PC-3 (cell line): ENCODE measurements at places on chromosomes 6 and 20. TPM values are rescaled to one million over a fixed set of nuclear protein-coding genes. Genes with fewer than 3 reads are reported as not detected.

CDKAL1 gene
- total RNA-seq = 13.8 and 14.9 TPM in 2 replicates

CALHM4 gene
- total RNA-seq = not detected in 2 replicates

- no peaks in the 10 kb centered on the region for H3K27me3 ChIP-seq
- no peak overlapping the region for H3K27ac ChIP-seq
- no peaks in the 10 kb centered on the region for H3K36me3 ChIP-seq
Measured at GRCh38 chr6:134464690-134465411, 146.9 kb upstream of the SGK1 start.

DNA sequence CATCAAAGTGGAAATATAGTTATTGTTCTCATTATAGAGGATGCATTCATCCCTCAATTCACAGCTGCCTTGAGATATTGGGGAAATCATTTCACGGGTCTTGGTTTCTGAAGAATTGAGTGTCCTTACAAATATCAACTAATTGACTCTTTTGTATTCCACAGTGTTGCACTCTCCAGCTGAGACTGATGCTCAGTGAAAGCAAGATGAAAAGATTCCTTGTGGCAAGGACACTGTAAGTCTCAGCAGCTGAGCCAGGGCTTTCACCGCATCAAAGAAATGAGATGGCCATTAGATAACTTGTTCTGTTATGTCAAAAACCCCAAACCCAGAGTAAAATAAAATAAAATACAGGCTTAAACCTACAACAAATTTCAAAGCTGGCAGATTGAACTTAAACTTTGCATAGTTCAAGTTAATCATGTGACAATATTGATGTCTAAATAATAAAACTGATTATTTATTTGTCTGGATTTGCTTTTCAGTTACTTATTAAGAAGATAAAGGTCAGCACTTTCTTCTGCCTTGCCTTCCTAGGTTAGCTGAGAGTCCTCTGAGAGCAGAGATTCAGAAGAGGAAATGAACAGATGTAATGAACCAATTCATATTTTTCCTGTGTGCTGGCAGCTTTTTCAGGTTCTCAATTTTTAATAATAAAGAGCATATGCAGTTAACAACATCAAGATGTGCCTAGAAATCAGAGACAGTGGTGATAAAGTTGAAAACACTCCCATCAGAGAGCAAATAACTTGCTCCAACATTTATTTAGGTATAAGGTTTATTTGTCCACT, 82.4 kb upstream of the SMLR1 start:
- no peaks in the 10 kb centered on the region for H3K36me3 ChIP-seq
- no peaks in the 10 kb centered on the region for H3K4me1 ChIP-seq
- H3K27ac ChIP-seq = no peak overlapping the region
- no peak overlapping the region for H3K4me3 ChIP-seq
- peaks cover 8% of the 10 kb centered on the region; the same call in 1 of the 2 replicates for H3K27me3 ChIP-seq
- DNase-seq = no peak

- DNase-seq = no peak
- H3K27me3 ChIP-seq = peaks cover 90% of the 10 kb centered on the region
- H3K4me3 ChIP-seq = no peak overlapping the region
- no peaks in the 10 kb centered on the region for H3K36me3 ChIP-seq
- no peaks in the 10 kb centered on the region for H3K4me1 ChIP-seq
Measured at GRCh38 chr20:21559305-21559704, 45.4 kb upstream of the NKX2-2 start.

- no peaks in the 10 kb centered on the region for H3K36me3 ChIP-seq
- H3K4me3 ChIP-seq = no peak overlapping the region
- H3K4me1 ChIP-seq = peaks cover 6% of the 10 kb centered on the region
- DNase-seq = no peak
- no peak overlapping the region for H3K27ac ChIP-seq
- H3K27me3 ChIP-seq = no peaks in the 10 kb centered on the region
Measured at GRCh38 chr6:74048387-74048786, 352.4 kb downstream of the CD109 start.

DNA sequence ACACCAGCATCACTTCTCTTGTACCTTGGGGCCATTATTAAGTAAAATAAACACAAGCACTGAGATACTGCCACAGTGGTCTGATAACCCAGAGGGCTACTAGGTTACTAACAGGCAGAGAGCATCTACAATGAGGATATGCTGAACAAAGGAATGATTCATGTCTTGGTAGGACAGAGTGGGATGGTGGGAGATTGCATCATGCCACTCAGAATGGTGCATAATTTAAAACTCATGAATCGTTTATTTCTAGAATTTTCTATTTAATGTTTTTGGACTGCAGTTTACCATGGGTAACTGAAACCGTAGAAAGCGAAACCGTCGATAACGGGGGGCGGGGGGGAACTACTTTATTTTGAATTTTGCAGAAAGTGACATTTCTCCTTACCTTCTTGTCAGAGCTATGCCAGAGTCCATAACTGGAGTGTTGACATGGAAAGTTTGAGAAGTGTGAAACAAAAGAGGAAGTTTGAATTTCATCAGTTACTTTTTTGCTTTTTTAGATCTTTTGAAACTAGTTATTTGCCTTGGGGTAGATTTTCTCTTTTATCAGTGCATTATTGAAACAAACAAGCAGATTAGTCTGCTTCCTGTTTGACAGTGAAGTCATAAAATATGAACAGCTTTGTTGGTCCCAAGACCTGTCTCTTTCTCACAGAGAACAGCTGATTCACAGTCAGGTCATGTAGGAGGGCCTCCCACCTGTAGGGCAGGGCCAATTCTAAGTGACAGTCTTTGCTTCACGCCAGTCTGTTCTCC, 124.9 kb downstream of the KLHL32 start:
- H3K4me1 ChIP-seq = no peaks in the 10 kb centered on the region
- no peak for DNase-seq
- no peak overlapping the region for H3K27ac ChIP-seq
- peaks cover 7% of the 10 kb centered on the region for H3K27me3 ChIP-seq
- no peak overlapping the region for H3K4me3 ChIP-seq
- no peaks in the 10 kb centered on the region for H3K36me3 ChIP-seq

GRCh38 chr6:6694368-6694780, 105.9 kb downstream of the LY86 start:
- peaks cover 25% of the 10 kb centered on the region for H3K4me1 ChIP-seq
- no peaks in the 10 kb centered on the region for H3K36me3 ChIP-seq
- H3K27ac ChIP-seq = no peak overlapping the region
- no peak overlapping the region for H3K4me3 ChIP-seq
- no peak for DNase-seq
